Hippocampal formation (tissue), 2 donors: ENCODE measurements at places on chromosomes 1 and 21.

DNA sequence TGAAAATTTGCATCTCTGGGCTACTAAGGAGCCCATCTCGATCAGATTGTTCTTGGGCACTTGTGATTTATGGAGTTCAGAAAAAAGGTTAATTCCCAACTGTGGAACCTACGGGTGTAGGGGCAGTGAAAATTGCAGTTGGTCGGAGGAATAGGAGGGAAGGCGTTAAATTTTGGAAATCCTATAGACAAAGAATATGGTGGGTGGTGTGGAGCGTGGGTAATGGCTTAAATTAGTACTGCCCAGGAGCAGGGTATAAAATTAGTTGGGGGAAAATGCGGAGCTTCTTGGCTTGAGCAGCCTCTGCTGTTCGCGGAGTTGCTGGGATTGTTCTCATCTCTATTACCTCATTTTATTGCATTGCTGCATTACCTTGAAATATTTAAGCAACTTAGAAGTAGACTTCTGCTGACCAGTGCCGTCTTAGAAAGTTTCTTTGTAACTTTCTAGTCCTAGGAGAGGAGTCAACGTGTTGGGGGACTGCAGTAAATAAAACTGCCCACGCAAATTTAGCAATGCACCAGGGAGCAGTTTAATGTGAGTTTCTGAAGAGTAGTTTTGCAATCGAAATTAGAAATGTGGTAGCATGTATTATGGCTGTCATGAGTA lies 514 bp downstream of the S1PR1 start:
- DNase-seq, result no peak

GRCh38 chr1:204746838-204747442 lies 61.4 kb upstream of the LRRN2 start:
- no peak for DNase-seq

DNA sequence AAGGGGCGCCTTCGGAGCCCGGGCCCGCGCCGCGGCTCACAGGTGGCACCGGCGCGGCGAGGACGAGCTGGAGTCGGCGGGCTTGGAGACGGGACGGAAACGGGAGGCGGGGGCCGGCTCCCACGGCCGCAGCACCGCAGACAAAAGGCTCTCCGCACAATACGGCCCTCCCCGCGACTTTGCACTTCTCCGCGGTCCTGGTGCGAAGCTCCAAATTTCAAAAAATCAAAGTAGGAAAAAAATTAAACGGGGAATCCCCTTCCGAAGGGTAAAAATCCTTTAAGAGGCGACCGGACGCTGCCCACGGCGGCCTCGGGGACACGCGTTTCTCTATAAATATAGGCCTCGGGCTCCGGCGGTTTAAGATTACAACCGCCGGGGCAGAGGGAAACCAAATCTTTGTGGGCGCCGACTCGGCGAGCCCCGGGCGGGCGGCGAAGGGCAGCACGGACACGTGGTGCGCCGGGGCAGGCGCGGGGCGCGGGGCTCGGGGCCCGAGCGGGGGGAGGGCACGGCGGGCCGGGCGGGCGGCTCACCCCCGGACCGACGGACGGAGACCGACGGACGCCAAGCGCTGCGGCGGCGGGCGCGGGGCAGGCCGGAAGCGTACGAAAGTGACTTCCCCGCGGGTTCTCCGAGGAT lies 453 bp downstream of the PABPC4 start:
- no peak for DNase-seq

DNA sequence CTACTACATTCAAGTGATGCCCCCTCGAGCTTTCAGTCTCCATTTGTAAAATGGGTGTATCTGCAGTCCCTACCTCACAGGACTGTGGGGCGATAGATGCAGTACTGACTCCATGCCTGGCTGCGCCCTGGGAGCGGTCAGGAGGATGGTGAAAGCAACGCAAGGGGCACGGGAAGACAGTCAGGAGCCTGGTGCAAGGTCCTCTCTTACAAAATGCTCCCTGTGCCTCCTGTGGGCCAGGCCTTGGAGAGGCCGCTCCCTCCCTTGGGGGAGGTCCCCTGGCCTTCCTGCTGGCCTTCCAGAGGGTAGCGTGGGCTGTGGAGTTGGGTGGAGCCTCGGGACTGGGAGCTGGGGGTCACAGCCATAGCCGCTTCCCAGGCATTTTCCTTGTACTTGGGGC lies 21.6 kb downstream of the FAM151A start:
- DNase-seq, result no peak
